Activated CD8-positive, alpha-beta memory T cell treated with anti-CD3 and anti-CD28 coated beads for 1 hour (primary cell): ENCODE measurements at places on chromosomes 6 and 20.
A peak's percentile ranks its signal among the peaks of the same experiment; 100 is the strongest.

- no peak for DNase-seq
Observed at GRCh38 chr6:11263291-11263775, 30.9 kb upstream of the NEDD9 start.

DNA sequence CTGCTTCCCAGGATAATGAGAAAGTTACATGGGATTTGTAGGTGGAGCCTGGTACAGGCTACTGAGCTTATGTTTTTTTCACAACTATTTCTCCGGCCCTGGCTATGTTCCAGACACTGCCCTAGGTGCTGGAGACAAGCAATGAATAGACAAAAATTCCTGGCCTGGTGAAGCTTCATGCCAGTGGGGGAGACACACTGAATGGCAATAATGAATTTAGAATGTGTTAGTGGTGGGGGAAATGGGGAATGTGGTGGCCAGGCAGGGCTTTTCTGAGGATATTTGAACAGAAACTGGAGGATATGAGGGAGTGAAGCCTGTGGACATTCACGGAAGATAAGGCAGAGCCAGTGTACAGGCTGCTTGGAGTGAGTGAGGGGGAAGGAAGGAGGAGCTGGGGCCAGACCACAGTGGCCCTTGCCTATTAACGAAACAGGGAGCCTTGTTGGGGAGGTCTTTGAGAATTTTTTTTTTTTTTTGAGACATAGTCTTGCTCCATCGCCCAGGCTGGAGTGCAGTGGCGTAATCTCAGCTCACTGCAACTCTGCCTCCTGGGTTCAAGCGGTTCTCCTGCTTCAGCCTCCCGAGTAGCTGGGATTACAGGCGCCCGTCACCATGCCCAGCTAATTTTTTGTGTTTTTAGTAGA lies 6.6 kb downstream of the FOXS1 start:
- DNase-seq: no peak

GRCh38 chr6:75368864-75369402 lies 84.3 kb upstream of the TMEM30A start:
- DNase-seq: no peak

GRCh38 chr6:11381801-11382513 lies 149.5 kb upstream of the NEDD9 start:
- peak; percentile 39 for DNase-seq

DNA sequence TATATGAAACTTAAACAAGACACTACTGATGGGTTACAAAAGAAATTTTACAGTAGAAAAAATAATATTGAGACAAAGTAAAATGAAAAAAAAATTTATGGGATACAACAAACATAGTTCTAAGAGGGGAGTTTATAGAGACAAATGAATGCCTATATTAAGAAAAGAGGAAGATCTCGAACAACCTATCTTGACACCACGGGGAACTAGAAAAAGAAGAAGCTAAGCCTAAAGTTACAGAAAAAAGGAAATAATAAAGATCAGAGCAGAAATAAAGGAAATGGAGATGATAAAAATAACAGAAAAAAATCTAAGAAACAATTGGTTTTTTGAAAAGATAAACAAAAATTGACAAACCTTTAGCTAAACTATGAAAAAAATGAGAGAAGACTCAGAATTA lies 9.1 kb upstream of the ECHDC1 start:
- no peak for DNase-seq

DNA sequence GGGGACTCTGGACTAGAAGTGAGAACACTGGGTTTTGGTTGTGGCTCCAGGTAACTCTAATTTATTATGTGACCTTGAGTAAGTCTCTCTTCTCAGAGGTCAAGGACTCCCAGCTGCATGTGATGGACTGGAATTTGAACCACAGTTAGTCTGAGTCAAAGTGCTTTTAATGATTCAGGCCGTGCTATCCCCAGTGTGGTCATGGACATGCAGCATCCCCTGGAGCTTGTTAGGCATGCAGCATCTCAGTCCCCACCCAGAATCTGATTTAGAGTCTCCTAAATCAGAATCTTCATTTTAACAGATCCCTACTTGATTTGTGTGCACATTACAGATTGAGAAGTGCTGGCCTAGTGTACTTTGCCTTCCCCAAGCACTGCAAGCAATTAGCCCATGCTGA lies 74.2 kb downstream of the TOX2 start:
- no peak for DNase-seq

GRCh38 chr6:154504865-154505449 lies 5.5 kb downstream of the CNKSR3 start:
- DNase-seq: no peak

DNA sequence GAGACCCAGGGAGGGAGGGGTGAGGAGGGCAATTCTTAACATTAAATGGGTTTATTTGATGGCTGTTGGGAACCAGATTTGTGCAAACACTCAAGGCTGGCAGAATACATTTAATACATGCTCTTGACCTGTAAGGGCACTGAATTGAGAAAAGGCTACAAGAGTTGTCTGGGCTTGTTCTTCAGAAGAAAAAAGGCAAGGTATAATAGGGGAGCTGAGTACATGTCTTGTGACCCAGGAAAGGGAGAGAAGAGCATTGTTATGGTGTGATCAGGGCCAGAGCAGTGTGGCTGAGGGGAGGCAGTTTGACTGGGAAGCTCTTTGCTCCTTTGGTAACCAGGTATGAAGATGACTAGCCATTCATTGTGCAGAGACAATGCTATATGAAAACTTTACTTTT lies 18.9 kb downstream of the KLHL31 start:
- no peak for DNase-seq

DNA sequence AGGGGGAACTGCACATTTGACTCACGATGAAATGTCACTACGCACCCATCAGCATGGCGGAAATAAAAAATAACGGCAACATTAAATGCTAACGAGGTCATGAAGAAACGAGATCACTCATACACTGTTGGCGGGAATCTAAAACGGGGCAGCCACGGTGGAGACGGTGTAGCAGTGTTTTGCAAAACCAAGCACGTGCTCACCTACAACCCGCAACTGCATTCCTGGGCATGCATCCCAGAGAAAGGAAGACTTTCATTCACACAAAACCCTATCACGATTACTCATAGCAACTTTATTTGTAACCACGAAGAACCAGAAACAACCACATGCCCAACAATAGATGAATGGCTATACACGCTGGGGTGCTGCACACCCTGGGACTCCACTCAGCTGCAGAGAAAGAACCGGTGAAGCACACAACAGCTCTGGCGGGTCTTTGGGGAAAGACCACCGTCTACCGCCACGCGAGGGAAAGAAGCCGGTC lies 77.0 kb downstream of the YTHDF1 start:
- DNase-seq: no peak

GRCh38 chr6:68364271-68364805 lies 270.7 kb upstream of the ADGRB3 start:
- DNase-seq: no peak

- DNase-seq: no peak
Observed at GRCh38 chr6:149389509-149390297, 10.4 kb upstream of the SUMO4 start.

GRCh38 chr20:41183831-41184230 lies 46.5 kb downstream of the PLCG1 start:
- no peak for DNase-seq

DNA sequence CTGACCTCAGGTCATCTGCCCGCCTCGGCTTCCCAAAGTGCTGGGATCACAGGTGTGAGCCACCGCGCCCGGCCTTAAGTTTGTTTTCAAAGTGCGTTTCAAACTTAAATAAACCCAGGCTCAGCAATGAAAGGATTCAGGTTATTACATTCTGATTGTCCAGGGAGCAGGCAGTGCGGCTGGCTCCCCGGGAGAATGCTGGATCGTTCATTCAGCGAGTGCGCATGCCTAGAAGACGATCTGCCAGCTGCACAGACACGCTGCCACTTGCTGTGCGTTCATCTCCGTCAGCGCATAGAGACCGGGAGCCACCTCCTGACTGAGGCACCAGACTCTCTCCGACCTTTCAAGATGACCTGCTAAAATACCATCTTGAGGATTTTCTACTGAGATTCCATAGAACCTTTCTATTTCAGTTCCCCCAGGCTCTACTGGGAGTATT lies 163.9 kb upstream of the ZNF217 start:
- no peak for DNase-seq

DNA sequence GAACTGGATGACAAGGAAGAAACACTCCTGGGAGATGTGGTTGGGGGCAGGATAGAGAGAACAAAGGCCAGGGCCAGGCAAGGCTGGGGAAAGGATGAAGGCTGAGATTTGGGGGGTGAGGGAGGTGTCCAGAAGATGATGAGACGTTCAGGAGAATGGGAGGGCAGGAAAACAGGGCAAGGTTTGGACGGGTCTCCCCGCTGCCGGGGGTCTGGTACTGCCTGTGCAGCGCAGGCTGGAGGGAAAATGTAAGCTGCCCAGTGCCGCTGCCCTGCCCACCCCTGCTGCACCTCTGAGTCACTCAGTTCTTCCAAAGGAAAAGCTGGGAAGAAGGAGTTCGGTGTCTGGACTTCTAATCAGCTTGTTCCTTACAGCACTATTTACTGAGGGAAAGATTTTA lies 130.9 kb downstream of the DTNBP1 start:
- no peak for DNase-seq

DNA sequence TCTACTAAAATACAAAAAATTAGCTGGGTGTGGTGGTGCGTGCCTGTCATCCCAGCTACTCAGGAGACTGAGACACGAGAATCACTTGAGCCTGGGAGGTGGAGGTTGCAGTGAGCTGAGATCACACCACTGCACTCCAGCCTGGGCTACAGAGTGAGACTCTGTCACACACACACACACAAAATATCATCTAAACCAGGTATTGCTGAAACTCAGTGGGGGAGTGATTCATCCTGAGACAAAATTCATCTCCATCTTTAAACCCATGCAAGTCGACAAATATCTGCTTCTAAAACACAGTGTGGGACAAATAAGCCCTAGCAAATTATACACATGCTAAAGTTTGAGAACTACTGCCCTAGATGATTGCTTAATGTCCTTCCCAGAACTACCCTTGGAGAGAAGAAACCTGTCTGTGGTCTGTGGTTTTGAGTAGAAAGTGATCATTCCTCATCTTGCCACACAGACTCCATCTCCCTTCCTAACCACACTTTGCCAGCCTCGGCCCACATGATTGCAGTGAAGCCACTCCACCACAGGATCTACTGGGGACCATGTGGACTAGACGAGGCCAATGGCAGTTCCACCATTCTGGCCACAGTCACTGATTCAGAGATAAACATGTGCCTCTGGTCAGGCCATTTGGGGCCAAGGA lies 130.3 kb downstream of the OPRM1 start:
- DNase-seq: no peak

GRCh38 chr20:31894980-31895675 lies 24.7 kb downstream of the TTLL9 start:
- DNase-seq: no peak

GRCh38 chr20:41205313-41205712 lies 68.0 kb downstream of the PLCG1 start:
- DNase-seq: no peak

- no peak for DNase-seq
Observed at GRCh38 chr6:124955108-124955856, 7.0 kb upstream of the RNF217 start.

- no peak for DNase-seq
Observed at GRCh38 chr20:61849822-61850221, 215.9 kb downstream of the TAF4 start.

DNA sequence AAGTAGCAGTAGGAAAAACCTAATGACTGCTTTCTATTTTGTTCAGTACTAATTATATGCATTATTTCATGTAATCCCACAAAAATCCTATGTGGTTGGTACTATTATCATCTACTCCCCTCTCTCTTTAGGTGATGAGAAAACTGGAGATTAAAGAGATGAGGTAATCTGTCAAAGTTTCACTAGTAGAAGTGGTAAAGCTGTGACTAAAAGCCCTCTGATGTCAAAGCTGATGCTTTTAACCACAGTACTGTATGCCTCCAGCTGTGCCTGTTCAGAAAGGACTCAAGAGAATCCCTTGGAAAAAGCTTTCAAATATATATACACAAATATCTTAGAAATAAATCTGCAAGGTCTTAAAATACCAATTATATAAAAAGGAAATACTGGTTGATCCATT lies 38.0 kb downstream of the PHIP start:
- no peak for DNase-seq

- no peak for DNase-seq
Observed at GRCh38 chr6:112562301-112563231, 215.4 kb downstream of the RFPL4B start.

DNA sequence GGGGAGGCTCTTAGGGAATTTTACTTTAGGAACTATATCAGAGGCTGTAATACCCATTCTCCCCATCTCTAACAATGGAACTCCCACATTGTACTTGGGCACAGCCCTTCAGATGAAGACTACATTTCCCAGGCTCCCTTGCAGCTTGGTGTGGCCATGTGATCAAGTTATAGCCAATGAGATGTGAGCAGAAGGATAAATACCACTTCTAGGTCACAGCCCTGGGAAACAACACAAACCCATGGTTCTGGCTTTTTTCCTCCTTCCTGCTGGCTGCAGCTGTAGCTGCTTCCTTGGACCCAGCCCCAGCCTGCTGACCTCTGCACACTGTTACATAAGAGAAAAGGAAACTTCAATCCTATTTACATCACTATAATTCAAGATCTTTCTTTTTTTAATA lies 445.9 kb upstream of the JARID2 start:
- DNase-seq: no peak

GRCh38 chr6:124490122-124490521 lies 472.1 kb upstream of the RNF217 start:
- no peak for DNase-seq

GRCh38 chr6:39924283-39924682 lies 10.0 kb downstream of the MOCS1 start:
- DNase-seq: no peak

DNA sequence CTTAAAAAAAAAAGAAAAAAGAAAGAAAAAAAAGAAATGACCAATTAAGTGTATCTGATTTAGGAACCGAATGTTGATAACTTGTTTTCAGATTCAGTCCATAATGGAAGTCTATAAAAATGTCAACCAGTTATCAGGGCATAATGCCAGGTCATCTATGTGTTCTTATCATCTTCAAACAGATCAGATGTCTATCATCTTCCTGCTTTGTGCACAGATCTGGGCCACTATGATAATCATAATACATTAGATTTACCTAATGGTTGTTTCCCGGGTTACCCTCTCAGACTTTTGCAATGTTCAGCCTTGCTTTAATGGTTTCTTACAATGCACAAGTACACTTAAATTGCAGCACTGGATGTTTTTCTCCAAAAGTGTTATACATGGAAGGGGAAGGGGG lies 100.6 kb downstream of the NKAIN2 start:
- no peak for DNase-seq

DNA sequence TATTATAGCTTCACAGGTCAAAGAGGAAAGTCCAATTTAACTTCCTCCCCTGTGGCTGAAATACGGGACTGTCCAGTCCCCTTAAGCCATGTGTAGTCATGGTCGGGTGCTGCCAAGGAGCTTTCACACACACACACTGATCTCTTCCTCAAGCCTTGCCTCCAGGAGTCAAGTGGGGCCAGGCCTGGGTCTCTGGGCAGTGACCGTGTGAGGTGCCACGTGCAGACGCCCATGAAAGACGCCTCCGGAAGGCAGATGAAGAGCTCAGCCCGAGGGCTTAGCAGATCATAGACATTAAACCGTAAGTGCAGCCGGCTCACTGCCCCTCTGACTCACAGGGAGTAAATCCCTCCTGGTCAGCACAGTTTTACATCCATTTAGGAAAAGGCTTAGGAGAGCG lies 4.2 kb downstream of the GABRR2 start:
- DNase-seq: no peak
